ENCODE measurements at places on chromosomes 2 and 18.

DNA sequence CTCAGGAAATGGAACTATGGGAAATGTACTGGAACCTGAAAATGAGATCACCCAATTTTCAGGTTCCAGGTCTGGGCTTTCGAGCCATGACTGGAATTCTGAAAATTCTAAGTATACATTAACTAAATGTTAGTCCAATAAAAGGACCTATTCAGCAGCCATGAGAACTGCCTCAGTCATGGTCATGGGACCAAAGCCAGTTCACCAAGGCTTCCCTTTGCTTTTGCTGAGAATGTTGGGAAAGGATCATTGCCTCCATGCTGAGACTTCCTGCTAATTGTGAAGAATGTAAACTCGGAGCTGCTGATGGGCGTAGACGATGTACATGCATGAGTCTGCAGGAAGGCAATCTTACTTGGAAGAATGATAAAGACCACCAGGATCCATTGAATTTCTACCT is 624.4 kb upstream of the SOX11 start:
- no peak for ATAC-seq

DNA sequence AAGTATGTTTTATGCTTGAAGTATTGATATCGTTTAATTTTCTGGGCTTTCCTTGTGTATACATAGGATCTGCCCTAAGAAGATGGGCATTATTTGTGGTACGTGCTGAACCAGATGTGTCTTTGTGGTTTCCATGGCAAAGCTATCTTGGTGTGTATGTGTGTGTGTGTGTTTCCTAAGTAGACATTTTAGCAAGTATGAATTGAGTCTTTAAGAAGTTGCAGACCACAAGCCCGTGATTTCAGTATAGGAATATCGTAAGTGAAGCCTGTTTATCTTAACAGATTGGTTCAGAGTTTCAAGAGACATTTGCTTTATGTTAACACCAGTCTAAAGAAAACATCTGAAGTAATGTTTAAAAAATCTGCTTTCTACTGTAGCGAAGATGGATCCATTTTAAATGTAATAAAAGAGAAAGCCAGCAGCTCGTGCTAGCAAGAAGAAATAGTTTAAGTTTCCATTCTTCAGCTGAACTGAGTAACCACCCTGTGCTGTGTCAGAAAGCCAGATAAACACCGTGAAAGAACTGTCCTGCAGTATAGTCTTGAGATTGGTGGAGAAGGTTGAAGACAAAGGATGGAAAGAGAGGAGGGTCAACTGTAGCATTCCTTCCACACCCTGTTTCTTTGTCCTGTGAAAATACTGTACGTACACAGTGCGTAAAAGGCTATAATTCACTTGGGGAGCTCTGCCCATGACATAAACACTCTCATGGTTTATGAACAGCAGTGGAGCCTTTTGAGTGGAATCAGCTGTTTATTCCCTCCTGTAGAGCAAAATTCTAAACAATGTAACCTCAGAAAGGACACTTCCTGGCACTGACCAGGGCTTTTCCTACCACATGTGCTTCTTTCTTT is 91.9 kb upstream of the FOSL2 start:
- ATAC-seq, result no peak

DNA sequence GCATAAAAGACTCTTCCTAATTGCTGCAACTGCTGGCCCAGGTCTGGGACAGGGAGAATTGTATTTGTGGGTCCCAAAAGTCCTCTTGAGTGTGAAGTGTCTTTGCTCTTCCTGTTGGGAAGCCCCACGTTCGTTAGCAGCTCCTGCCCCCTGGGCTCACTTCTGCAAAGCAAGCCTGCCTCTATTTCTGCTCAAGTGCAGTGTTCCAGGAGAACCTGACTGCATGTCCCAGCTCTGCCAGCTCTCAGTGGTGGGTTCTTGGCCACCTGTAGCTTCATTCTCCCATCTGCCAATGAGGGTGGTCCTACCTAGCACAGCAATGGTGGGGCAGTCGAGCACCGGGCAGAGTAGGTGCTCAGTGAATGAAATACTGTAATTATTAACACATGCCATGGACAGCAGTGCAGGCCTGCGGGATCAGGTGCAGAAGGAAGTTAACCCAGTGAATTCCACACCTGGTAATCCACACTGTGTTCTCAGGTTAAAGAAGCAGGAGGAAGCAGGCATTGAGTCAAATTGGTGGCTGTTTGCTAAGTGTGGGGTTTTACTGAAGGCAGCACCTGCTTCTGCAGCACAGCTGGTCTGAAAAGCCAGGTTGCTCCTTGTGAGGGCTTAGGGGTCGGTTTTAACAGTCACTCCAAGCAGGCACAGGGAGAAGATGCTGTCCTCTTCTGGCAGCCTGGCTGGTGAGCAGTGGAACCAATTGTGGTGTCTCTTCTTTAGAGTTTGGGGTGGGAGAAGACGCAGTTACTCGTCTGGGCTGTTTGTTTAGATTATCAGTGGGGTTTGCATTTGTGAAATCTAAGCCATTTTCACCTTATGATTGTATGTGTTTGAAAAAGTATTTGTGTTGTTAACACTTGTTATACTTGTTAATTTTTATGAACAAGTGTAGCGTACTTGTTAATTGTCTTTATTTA is 54.3 kb downstream of the DGKD start:
- no peak for ATAC-seq

DNA sequence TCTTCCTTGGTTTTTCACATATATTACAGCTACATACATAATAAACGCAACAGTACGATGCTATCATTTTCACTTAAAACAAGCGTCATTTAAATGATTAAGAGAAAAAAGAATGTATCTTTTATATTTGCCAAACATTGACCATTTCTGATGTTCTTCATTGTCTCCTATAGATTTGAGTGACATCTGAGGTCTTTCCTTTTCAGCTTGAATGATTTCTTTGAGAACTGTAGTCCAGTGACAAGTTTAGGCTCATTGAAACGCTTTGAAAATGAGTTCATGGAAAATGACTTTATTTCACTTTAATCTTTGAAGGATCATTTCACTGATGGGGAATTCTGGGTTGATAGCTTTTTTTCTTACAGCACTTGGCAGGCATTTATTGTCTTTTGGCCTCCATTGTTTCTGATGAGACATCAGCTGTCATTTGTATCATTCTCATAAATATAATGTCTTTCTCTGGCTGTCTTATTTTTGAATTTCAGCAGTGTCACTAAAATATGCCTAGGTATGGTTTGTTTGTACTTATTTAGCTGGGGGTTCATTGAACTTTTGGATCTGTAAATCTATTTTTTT is 10.9 kb downstream of the TGIF1 start:
- ATAC-seq, result no peak

- ATAC-seq, result no peak
Measured at GRCh38 chr2:794554-795241, 117.5 kb upstream of the TMEM18 start.

GRCh38 chr2:54773838-54774237 is 50.4 kb downstream of the EML6 start:
- no peak for ATAC-seq

DNA sequence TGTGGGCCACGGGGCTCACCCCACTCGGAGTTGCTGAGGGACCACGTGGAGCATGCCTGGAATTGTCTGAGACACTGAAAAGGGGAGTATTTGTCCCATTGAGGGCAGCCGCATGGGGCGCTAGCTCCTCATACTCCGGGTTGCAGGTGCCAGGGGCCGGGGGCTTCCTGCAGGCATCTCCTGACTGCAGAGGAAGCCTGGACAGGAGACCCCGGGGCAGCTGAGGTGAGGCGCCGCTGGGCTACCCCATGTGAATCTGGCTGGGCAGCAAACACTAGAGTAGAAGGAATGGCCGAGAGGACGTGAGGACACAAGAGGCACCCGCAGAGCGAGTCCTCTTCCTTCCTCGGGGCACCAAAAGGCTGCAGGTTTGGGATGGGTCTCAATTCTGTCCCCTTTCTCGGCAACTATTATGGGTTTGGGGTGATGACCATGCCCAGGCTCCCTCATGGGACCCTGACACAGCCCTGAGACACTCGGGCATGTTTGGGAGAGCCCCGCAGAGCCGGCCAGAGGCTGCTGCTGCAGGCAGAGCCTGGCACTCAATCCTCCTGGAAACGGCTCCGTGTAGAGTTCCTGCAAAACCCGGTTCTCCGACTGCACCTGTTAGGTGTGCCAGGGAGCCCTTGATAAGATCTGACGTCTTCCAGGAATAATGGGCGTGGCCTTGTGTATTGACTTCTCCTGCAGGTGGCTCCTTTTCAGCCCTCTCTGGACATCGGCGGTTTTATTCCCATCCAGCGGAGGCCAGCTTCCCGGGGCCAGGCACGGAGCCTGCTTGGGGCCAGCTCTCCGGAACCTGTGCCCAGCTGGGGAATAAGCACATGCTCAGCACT is 77.0 kb downstream of the CTIF start:
- ATAC-seq, result no peak

- no peak for ATAC-seq
Measured at GRCh38 chr2:186327251-186327868, 158.7 kb upstream of the ZC3H15 start.

- ATAC-seq, result no peak
Measured at GRCh38 chr2:230849633-230850357, 14.9 kb upstream of the ITM2C start.

- ATAC-seq, result no peak
Measured at GRCh38 chr2:11517906-11518305, 15.9 kb upstream of the GREB1 start.

- ATAC-seq, result no peak
Measured at GRCh38 chr18:39799006-39799405, 2156.0 kb upstream of the PIK3C3 start.

- ATAC-seq, result no peak
Measured at GRCh38 chr2:240795916-240796510, 24.0 kb downstream of the KIF1A start.

DNA sequence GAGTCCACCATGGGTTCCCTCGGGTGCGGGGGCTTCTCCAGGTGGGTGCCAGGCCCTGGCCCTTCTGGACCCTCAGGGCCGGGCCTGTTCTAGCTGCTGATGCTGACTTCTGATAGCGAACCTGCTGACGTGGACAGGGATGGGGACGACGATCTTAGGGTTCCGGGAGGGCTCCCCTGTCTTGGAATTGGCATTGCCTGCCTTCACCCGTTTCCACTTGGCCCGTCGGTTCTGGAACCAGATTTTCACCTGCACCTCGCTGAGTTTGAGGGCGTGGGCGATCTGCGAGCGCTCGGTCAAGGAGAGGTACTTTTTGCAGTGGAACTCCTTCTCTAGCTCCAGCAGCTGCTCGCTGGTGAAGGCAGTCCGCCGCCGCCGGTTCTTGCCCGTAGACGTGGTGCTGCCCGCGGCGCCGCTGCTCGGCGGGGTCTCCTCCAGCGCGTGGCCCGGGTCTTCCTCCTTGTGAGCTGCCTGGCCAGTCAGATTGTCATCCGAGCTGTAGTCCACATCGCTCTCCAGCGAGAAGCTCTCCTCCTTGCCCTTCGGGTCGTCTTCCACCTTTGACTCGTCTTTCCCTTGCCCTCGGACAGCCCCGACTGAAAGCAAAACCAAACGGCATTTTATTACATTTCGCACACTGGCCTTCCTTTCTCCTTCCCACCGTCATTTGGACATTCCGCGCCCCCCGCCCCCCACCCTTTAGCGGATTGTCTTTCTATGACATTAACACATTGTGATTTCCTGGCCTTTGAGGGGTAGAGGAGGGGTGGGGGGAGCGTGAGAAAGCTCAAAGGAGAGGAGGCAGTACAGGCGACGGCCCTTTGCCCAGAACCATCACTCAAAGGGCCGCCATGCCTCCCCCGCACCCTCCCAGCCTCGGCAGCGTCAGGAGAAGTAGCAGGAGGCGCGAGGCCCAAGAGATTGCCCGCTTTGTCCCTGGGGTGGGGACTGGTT is 2.1 kb downstream of the GBX2 start:
- no peak for ATAC-seq

DNA sequence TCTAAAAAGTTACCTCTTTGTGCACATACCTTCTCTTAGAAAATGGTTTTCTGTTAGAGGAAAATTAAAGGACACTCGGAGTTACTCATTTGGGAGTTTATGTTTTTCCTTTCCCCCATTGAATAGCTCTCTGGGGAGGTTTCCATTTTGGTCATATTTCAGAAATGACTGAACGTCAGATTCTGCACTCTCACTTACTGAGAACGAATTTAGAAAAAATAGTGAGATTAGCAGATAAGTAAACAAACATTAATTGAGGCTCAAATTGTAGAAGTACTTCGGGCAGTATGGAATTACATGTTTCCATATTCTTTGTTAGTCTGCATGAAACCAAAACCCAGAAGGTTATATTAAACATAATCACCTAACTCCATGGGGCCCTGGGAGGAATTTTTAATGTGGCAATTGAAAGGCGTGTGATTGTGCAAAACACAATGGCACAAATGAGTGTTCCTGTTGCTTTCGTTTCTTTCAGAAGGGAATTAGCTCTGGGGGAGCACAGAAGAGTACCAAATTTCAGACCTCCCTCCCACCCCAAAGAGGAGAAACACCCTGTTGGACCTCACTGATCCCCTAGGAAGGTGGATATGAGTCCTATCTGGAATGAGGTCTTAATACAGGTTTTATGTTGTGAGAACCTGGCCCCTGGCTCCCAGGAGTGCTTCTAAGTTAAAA is 212.3 kb downstream of the BCL2 start:
- ATAC-seq, result peak; percentile 71

DNA sequence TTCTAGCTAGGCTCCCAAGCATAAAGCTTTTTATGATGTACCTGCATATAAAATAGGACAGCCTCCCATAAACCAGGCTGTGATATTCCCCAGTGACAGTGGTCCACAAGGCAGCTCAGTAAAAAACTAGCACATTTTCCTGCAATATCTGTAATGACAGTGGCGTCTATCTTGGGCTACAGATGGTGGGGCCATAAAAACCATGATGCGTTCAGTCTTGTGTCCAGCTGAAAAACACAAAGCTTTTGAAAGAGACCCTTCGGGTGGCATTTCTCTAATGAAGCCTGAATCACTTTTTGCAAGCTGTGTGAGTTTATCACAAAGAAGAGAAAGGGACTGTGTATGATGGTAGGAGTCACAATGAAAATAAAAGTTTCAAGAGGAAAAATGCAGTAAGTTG is 183.5 kb downstream of the DSC3 start:
- ATAC-seq, result no peak

- ATAC-seq, result no peak
Measured at GRCh38 chr2:120763508-120763907, 27.8 kb downstream of the GLI2 start.

- ATAC-seq, result no peak
Measured at GRCh38 chr2:15300624-15301573, 260.2 kb downstream of the NBAS start.

GRCh38 chr2:214382229-214382628 is 28.6 kb upstream of the VWC2L start:
- no peak for ATAC-seq

- no peak for ATAC-seq
Measured at GRCh38 chr2:30655660-30656059, 151.6 kb downstream of the CAPN13 start.

GRCh38 chr18:76757925-76758324 is 64.4 kb upstream of the ZNF236 start:
- ATAC-seq, result no peak

All from activated CD4-positive, CD25-positive, alpha-beta regulatory T cell treated with anti-CD3 and anti-CD28 coated beads, Interleukin-2, amount 50 U/mL, for 24 hours (primary cell).